Stimulated activated CD4-positive, alpha-beta T cell treated with anti-CD3 and anti-CD28 coated beads, Interleukin-15, amount 100 ng/mL, for 1 hour (primary cell): ENCODE measurements at places on chromosomes 1 and 21.

- no peak for DNase-seq
Observed at GRCh38 chr1:27592931-27593677, 10.8 kb downstream of the AHDC1 start.

GRCh38 chr1:1890506-1891348, at the start of gene GNB1:
TSS of gene GNB1 (minus strand) at chr1:1891087. CDS start at chr1:1825453, 65,634 bp downstream.
- DNase-seq = peak; percentile 81

DNA sequence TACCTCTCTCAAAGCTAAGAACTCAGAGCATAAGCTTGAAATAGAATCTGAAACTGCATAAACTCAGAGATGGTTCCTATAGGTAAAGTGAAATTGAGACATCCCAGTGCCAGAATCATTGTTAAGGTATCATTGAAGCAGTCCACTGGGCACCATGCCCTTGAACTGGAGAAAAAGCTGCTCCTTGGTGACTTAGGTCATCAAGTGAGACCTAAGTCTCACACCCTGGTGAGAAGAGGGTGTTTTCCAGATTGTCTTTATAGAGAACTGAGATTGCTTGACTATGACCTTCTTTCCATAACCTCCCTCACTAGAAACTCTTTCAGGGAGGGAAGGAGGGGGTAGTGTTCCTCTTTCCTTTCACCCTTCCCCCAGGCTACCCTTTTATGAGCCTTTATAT, 9.4 kb upstream of the ATP6V1G3 start:
- DNase-seq = no peak

DNA sequence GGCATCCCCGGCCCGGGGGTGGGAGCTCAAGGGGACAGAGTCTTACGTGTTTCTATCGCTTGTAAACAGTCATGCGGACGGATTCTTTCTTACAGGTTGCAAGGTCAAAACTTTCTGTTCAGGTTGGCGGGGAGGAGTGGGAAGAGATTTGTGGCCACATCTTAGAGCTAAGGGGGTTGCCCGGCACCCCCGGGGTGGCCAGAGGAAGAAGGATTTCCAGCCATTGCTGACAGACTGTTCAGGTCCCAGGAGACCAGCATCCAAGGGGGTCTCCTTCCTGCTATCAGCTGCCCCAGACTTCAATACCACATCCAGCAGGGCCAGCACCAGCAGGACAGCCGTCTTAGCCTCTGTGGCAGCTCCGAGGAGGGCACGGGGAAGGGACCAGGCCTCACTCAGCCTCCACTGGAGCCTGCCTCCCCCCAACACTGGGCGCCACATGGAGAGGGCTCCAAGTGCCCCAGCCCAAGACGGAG, 52.0 kb downstream of the KIF21B start:
- DNase-seq = no peak

GRCh38 chr1:90706437-90707362, 10.4 kb downstream of the BARHL2 start:
- DNase-seq = no peak

DNA sequence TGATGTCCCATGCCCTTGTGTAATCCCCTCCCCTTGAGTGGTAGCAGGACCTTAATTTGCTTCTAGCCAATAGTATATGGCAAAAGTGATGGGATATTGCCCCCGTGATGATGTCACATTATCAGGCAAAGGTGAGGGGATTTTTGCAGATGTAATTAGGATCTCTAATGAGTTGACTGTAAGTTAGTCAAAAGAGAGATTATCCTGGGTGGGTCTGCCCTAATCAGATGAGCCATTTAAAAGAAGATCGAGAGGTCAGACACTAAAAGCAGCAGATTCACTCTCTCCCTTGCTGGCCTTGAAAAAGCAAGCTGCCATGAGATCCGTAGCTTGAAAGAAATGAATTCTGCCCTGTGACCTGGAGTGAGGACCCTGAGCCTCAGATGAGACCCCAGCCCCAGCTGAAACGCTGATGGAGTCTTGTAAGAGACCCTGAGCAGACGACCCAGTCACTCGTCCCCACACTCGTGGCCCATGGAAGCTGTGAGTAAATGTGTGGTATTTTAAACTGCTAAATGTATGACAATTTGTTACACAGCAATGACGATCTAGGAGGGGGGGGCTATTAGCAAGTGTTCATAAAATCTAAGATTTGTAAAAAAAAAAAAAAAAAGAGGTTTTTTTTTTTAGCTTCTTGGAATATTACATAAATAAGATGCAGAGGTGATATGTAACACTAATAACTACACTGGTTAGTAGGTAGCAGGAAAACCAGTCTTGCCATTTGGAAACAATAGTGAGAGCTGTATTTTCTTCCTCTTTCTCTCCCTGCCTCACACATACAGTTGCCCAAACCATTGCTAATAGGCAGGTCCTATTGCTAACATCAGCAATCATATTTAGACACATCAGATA, 50.3 kb upstream of the TARBP1 start:
- DNase-seq = no peak

GRCh38 chr1:209829716-209830115, 1.9 kb downstream of the UTP25 start:
- DNase-seq = no peak

DNA sequence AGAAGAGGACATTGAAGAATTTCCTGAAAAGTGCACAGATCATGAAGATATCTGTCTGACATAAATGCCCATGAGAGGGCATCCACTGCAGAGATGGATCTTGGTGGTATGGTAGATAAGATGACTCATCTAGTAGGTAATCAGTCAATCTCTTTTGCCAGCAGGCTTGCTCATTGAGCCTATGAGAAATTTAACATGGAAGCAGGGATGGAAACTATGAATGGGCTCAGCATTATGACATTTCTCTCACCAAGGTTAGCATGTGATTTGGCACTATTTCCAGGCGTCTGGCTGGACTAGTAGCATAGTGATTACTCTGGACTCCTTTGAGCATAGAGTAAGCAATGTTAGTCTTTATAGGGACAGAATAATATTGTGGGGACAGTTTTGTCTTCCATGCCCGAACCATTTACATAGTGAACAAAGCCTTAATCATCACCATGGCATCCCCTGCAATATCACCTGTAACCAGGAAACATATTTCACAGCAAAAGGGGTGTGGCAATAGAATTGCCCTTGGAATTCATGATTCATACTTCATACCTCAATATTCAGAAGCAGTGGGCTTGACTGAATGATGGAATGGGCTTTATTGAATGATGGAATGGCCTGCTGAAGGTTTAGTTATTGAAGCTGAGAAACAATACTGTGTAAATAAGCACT, 7.3 kb downstream of the OR2C3 start:
- no peak for DNase-seq

DNA sequence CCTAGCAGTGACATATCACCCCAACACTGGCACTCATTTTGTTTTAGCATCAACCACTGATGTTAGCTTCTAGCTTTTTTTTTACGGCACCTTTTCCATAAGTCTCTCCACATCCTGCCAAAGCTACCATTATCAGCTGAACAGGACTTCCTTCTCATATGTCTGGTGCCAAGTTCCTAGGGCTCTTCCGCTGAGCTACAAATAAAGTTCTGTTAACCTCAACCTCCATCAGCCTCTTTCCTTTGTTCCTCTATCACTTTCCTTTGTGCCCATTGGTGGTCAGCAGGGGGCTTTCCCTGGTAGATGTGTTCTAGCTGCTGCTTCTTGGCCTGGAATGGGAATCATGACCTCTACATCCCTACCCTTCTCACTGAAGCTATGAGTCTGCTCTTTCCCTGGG, 163.8 kb downstream of the FAF1 start:
- DNase-seq = no peak

DNA sequence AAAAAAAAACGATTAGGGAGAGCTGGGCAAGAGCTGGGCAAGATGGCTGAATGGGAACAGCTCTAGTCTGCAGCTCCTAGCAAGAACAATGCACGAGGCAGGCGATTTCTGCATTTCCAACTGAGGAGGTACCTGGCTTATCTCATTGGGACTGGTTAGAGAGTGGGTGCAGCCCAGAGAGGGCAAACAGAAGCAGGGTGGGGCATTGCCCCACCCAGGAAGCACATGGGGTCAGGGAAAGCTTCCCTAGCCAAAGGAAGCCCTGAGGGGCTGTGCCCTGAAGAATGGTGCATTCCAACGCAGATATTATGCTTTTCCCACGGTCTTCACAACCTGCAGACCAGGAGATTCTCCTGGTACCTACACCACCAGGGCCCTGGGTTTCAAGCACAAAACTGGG, 251.6 kb downstream of the GPATCH2 start:
- DNase-seq = no peak

DNA sequence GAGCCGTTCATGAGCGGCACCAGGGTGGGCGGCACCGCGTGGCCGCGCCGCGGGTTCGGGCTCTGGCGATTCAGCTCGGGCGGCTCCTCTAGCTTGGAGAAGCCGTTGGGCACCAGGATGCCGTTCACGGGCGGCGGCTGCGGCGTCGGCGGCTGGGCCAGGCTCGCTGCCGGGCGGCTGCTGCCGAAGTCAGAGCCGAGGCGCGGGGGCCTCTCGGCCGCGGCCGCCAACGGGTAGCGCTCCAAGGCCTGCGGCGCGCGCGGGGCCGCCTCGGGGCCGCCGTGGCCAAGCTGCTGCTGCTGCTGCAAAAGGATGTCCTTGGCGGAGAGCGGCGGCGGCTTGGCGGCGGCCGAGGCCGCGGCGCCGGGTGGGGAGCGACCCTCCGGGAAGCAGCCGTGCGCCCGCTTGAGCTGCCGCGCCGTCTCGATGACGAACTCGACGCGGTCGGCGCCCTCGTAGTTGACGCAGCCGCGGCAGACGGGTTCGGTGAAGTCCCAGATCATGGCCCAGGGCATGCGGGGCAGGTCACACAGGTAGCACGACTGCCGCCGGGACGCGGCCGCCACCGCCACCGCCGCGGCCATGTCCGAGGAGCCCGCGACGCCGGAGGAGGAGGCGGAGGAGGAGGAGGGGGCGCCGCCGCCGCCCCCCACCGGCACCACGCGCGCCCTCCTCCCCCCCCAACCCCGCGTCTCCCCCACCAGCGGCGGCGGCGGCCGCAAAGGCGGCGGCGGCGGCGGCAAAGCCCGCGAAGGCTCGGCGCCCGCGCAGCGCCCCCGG, 877 bp downstream of the IRF2BP2 start:
- DNase-seq = peak; percentile 56

DNA sequence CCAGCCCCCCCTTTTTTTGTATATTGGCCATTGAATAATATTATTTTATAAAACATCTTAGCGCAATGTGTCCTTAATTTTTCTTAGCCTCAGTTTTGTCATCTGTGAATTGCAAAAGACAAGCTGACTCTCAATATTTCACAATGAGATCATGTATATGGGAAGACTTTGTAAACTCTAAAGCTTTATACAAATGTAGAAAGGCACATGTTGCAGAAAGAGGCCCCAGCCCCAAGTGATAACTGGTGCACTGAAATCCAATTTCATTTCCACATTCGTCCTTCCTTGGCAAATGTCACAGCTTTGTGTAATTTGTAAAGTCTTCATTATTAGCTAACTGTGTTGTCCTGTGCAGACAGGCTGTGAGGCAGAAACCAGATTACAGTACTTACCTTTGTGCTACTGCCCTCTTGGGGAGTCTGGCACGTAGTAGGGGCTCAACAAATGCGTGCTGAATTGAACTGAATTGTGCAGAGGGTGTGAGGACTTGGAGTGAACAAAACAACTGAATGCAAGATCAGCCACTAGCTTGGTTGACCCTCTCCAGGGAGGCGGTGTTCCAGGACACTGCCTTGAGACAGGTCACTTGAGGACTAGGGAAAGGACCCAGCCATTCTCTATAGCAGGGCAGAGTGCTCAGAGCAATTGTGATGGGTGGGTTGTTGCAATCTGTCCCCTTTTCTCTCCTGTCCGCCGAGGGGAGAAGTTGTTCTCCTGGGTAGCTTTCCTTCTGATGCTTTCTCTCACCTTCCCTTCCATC, 74.6 kb downstream of the LMO4 start:
- no peak for DNase-seq

- no peak for DNase-seq
Observed at GRCh38 chr1:161054805-161055204, 9.0 kb upstream of the USF1 start.

- DNase-seq = no peak
Observed at GRCh38 chr1:34884961-34885360, 25.4 kb upstream of the SMIM12 start.

DNA sequence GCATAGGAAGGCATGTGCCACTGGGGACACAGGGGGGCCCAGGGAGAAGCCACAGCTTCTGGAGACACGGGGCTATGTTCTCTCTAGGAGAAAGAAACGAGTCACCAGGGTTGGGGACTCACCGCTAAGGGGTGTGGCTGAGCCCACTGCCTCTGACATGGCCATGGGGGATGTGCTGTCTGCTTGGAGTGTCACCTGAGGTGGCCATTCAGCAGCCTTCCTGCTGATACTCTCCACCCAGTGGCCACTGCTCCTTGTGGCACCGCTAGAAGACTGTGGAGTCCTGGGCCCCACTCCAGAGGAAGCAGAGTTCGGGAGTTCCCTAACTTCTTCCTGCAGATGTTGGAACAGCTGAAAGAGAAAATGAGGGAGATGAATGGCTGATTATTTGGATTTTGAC, 91.2 kb upstream of the SLC45A1 start:
- no peak for DNase-seq

GRCh38 chr1:157099633-157100009, at the start of gene ETV3L:
TSS of gene ETV3L (minus strand) at chr1:157099808. CDS start at chr1:157099523, 285 bp downstream.
- DNase-seq = no peak

GRCh38 chr1:150762552-150762951, 3.0 kb downstream of the CTSS start:
- no peak for DNase-seq

DNA sequence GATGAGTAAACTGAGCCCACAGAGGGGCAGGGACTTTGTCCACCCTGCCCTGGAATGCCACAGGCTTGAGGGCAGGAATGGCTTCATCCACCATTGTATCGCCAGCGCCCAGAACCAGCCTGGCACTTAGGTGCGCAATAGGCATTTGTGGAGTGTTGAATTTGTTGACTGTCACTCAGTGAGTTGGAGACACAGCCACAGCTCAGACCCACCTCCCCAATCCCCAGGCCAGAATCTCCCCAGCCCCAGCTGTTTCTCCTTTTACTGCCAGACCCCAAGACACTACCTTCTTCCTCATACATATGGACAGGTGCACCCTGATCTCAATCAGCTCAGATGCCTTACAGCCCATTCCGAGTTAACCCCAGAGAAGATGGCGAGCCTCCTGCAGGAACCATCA, 674.5 kb downstream of the MATN1 start:
- no peak for DNase-seq

DNA sequence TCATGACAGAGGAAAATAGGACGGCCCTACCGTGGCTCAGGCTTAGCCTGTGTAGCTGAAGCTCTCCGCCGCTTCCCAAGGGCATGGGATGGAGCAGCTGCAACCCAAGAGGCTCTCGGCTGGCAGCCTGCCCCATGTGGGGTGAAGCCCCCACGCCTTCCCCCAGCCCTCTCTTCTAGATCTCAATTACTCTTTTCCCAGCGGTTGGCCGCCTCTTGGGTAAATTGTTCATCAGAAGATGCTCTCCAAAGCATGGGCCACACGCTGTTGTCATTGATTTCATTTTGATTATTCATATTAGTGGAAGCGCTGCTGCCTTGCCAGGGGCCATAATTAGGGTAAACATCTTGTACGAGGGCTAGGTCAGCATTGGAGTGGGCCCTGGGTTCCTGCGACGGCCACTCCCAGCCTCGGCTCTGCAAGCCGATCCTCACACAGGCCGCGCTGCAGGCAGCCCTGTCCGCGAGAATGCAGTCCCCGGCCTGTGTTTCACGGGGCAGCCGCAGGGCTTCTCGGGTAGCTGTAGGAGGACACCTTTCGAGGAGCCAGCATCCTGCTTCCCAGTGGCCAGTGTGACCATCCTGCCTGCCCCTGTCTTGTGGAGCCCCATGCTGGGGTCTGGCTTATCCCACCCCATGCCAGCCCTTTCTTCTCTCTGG, 114.4 kb upstream of the VAMP3 start:
- no peak for DNase-seq

GRCh38 chr1:39391691-39392679, 99.5 kb upstream of the BMP8A start:
- DNase-seq = no peak
